Esophagus mucosa (tissue), 1 donor: ENCODE measurements at places on chromosomes 1 and 21. TPM values are rescaled to one million over a fixed set of nuclear protein-coding genes. Genes with fewer than 3 reads are reported as not detected.

Gene UBE2U
- not detected for total RNA-seq

Gene ANKRD34A
- total RNA-seq = 0.12 TPM

Gene PKLR
- total RNA-seq = 0.20 TPM

Gene NTMT2
- total RNA-seq = not detected

Gene BTBD8
- 1.8 TPM for total RNA-seq

Gene NBL1
- total RNA-seq = 93.5 TPM

Gene TRIM17
- 1.3 TPM for total RNA-seq

Gene GCSAML
- total RNA-seq = not detected

Gene SF3B4
- 36.5 TPM for total RNA-seq

Gene TSPEAR
- 0.08 TPM for total RNA-seq

Gene FCER1G
- total RNA-seq = 0.76 TPM

Gene TMED5
- 21.8 TPM for total RNA-seq

Gene GNG4
- total RNA-seq = 7.2 TPM

Gene TMEM51
- 22.5 TPM for total RNA-seq

Gene HCN3
- 1.7 TPM for total RNA-seq

Gene S100B
- 0.64 TPM for total RNA-seq

Gene APCS
- not detected for total RNA-seq

Gene CFAP57
- total RNA-seq = 0.12 TPM

Gene S100A3
- 9.6 TPM for total RNA-seq

Gene ADAMTS1
- total RNA-seq = 7.9 TPM

Gene LGR6
- 2.7 TPM for total RNA-seq

Gene CLDN17
- 1.8 TPM for total RNA-seq

Gene PTAFR
- 7.6 TPM for total RNA-seq

Gene ACTA1
- 1.3 TPM for total RNA-seq

Gene LINGO4
- not detected for total RNA-seq

Gene ADORA3
- total RNA-seq = 0.64 TPM
